ENCODE measurements at places on chromosomes 7 and 10.

DNA sequence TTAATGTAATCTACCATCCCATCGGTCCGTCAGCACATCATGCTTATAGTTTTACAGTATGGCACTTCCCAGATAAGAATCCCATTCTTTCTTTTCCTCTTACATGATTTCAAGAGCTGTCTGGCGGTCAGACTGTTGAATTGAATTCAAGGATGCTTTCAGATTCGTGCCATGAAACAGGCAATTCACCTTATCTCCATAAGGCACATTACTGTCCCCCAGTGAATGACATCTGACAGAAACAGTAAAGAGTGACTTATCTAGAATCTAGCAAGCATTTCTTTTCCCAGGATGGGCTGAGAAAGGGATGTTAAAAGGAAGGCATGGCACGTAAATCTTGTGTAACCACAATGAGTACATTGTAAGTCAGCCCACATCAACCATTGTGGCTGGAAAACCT is 61.1 kb upstream of the SEM1 start:
- DNase-seq = no peak

DNA sequence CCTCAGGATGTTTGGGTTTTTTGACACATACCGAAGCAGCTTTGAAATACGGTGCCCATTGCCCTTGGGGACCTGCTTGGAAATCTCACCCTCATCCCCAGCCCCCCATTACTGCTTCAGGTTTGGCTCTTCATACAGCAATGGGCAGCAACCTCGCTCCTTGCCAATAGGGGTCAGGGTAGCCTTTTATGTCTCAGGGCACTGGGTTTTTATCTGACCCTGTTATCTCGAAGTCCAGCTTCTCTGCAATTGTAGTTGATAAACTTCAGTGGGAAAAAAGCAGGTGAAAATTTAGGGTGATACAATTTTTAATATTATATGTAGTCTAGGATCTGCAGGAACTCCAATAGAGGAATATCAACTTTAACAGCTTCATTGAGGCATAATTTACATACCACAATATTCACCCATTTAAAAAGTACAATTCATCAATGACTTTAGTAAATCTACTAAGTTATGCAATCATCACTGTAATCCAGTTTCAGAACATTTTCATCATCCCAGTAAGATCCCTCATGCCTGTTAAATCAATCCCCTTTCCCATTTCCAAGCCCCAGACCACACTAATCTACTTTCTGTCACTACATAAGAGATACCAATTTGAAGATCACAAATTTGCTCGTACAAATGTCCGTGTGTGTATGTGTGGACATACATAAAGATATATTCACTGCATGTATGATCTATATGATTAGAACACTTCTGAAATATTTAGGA is 386.2 kb downstream of the KCNMA1 start:
- no peak for DNase-seq

DNA sequence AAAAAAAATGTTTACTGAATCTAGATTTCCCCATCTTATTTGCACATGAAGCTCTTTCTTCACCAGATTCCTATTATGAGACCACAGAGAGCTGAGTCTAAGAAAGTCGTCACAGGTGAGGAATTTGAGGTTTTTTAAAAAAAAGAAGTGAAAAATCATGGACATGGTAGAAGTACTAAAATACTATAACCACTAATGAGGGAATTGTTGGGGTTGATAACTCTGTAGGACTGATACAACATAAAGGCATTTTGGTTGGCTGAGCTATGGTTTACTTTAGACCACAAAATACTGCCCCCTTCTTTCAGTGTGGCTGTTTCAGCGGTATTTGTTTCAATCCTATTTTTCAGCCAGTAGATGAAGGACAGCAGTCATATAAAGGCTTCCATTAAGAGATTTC is 1111.3 kb downstream of the TYW1 start:
- no peak for DNase-seq

DNA sequence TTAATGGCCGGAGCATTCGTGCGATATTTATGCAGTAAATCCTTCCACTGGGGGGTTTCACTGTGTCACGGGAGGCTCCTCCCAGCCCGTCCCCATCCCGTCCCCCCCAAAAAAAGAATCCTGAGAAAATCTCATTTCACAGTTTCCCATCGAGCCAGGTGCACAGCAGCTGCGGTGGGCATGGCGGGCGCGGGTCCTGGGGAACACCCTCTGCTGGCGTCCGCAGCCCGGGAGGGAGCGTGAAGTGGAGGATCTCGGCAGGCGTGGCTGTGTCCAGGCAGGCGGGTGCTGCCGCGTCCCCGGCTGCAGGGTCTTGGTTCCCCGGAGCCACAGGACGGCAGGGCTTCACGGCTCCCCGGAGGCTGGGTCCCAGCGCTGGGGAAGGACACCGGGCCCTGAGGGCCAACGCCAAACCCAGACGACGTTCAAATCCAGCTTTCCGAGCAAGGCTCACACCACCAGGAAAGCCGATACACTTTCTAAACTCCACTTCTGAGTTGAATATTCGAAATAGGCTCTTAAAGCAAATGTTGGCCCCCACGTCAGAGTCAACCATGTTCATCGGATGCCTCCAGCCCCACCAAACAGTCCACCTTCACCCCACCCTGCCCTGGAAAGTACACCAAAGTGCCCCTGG is 55.7 kb downstream of the PDGFA start:
- DNase-seq = no peak

- no peak for DNase-seq
These were observed 150.5 kb upstream of the IGFBP3 start for GRCh38 chr7:46071601-46072000.

- no peak for DNase-seq
These were observed 1.0 kb upstream of the PSMC2 start for GRCh38 chr7:103346396-103346795.

DNA sequence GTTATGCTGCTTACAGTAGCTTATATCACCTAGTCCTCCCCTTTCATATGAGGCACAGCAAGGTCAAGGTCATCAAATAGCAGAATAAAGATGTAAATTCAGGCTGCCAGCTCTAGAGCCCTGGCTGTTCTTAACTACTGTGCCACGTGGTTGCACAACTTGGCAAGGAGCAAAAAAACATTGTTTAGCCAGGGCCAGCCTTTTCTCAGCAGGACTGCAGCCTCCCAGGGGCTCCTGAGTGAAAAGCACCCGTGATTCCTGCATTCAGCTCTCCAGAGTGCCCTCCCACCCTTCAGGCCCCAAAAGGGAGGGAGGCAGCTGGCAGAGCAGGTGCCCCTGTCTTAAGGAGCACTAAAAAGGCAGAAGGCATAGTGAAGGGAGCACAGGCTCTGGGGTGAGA is 31.8 kb upstream of the TM9SF3 start:
- peak; percentile 38 for DNase-seq

DNA sequence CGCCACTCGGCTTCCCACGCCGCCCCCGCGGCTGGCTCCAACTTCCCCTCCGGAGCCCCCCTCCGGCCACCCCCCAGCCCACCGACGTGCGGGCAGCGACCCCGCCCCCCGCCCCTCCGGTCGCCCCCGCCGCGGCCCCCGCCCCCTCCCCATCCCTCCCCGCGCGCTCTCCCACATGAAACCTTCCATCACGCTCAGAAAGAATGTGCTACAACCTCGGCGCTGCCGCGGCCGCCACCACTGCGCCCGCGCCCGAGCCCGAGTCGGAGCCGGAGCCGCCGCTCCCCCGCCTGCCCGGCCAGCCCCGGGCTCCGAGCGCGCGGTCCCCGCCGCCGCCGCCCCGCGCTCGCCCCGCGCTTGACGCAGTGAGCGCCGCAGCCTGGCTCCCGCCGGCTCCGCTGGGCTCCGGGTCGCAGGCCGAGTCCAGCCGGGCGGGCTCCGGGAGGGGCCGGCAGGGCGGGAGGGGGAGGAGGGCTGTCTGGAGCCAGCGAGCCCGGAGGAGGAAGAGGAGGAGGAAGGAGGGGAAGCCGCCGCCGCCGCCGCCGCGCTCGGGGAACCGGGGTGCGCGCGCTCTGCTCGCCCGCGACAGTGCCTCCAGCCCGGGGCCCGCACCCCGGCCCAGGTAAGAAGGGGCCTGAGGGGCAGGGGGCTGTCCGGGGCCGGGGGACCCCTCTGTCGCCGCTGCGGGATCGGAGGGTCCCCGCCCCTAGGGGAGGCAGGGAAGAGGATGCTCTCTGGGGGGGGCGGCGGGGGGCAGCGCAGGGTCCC is 4.3 kb upstream of the ELFN1 start:
- DNase-seq = no peak

GRCh38 chr10:101576211-101576863 is 11.7 kb downstream of the POLL start:
- no peak for DNase-seq

DNA sequence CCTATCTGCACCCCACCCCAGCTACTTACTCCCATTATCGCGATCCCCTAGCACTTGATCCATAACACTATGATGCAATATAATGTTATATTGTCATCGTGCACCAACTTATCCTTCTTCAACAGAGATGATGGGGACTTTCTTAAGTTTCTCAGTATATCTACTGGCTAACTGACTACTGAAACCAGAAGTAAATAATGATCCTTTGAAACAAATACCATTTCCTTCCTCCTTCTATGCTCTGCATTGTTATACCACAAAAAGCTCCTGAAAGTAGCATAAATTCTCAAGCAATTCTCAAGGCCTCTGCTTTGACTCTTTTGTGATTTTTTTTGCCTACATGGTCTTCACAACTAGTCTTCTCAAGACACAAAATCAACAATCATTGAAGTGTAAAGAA is 68.9 kb downstream of the HTR7 start:
- DNase-seq = no peak

- DNase-seq = peak; percentile 55
These were observed 21.9 kb upstream of the CNPY1 start for GRCh38 chr7:155568333-155568660.

DNA sequence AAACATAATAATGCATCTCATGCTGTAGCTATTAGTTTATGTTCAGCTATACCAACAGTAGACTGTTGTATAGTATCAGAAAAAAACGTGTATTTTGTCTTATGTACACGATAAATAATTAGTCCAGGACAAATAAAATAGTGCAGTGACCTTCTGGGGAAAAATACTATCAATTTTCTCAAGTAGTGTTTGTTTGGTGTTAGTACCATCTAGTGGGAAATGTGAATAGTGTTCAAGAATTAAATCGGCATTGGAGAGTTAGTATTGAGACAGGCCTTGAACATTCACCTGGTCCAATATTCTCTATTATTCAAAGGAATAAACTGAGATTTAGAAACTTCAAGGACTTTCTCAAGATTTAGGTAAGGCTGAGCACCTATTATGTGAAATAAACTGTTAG is 21.7 kb upstream of the OR2A5 start:
- no peak for DNase-seq

- no peak for DNase-seq
These were observed 38.2 kb downstream of the GSDME start for GRCh38 chr7:24718977-24719491.

DNA sequence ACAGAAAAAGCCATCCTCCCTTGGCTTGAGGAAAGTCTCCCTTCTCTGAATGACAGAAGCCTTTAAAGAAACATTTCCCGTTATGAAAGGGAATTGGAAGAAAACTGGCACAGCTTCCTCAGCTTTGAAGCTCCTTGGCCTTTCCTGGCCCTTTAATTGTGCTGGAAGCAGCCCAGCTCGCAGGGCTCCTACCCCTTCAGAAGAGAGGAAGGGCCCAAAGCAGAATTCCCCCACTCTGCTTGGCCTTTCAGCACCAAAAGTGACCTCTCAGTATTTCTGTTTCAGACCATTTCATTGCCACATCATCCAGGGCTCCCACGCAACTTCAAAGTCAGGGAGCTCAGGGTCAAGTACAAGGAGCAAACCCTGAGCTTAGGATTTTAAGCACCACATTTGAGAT is 4.2 kb downstream of the AFAP1L2 start:
- DNase-seq = no peak

DNA sequence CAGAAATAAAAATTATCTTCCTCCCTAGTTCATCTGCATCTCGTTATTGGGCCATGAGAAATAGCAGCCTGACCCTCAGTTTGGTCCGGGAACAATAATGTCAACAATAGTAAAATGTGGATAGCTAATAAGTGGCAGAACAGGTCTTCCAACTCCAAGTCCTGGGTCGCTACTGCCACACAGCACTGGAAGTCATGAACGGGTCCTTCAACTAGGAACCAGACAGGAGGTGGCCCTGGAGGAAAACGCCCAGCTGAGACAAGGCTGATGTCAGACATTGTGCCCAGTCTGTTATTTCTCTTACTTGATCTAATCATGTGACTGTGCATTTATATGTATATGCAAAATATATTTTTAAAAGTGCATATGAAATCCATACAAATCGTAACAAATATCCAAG is 51.8 kb downstream of the PYROXD2 start:
- DNase-seq = no peak

- no peak for DNase-seq
These were observed 137.1 kb upstream of the UNC5B start for GRCh38 chr10:71075086-71075758.

- DNase-seq = no peak
These were observed 376.9 kb downstream of the CALN1 start for GRCh38 chr7:72035266-72035665.

GRCh38 chr10:110006358-110007160 is 1.2 kb upstream of the ADD3 start:
- peak; percentile 64 for DNase-seq

DNA sequence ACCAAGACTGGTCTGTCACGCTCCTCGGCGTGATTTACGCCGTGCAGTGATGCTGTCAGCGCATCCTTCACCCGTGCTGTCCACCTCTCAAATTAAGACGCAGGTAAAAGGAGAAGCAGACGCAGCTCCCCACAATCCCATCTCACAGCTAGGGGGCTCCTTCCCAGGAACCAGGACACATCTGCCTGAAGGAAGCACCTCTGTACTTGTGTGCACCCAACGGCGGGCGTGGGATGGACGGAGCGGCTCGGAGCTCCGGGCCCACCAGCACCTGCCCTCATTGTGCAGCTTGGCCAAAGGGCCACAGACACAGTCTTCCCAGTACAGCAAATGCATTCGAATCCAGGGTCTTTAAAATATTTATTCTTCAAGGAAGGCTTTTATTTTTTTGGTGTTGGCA is 55.3 kb downstream of the STK32C start:
- DNase-seq = no peak

DNA sequence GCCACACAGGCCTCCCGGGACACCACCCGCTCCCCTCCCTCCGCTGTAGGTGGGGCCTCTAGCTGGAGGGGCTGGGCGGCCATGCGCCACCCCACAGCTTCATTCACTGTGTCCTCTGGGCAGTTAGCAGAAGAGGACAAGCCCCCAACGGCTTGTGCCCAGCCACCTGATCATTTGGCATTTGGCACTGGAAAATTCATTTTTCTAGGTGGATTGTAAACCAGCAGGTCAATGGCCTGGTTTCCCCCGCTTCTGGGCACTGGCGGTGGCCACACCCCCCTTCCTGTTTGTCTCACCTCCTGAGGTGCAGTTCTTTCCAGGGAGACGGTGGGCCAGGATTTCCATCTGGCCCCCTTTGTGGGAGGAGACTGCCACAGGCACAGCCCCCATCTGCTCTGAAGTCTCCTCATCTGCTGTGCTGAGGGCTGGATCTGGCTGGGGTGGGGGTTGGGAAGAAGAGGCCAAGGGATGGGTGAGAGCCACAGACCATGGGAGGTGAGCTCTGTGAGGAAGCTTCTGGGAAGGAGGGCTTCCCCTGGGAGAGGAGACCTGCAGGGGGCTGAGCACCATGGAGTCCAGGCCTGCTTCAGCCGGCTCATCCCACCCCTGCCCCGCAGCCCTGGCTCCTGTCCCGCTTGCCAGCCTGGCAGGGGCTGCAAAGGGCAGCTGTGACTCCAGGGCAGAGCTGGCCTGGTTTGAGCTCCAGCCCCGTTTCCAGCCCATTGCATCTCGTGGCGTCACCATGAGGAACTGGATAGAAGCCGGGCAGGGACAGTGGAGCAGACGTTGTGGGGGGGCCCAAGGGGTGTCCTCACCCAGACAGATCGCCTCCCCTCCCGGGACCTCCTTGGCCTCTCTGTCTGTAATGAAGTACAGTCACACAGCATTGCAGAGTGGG is 40.1 kb upstream of the SLC29A3 start:
- peak; percentile 58 for DNase-seq

GRCh38 chr7:80681272-80681885 is 42.9 kb downstream of the CD36 start:
- DNase-seq = no peak
